Neural crest cell (in vitro differentiated cells): ENCODE measurements at places on chromosomes 16 and 17.
A peak's percentile ranks its signal among the peaks of the same experiment; 100 is the strongest.

DNA sequence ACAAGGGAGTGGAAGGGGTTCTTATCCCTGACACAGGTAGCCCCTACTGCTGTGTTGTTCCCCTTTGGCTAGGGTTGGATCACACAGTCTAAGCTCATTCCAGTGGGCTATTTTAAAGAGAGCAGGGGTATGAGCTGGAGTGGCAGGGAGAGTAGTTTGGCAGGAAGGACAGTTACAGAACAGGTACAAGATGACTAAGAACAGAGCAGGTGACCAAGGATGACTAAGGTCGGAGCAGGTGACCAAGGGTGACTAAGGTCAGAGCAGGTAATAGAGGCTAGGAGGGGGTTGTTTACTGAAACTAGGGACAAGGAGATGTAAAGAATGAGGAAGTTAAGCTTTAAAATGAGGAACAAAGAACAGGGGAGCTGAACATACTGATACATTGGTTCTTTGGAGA is 58.8 kb downstream of the UTP18 start:
- no peak for DNase-seq

GRCh38 chr17:43515656-43516055 is 30.5 kb downstream of the ETV4 start:
- no peak for DNase-seq

DNA sequence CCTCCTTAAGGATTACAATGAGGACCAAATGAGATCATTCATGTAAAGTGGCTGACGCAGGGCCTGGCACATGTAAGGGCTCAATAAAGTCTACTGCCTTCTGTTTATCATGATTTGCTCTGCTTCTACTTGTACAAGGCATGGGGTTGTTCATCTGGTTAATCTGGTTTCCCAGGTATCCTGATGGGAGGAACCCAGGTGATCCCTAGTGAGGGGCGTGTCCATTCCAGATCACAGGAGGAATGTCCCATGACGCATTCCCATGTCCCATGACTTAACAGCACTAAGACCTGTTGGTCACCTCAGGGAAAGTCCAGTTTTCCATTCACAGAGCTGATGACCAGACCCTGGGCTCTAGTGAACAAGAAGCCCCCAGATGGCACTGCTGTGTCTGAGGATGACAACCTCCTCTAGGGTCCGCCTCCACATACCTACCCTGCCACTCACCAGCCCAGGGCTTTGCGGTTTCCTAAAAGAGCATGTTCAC is 11.5 kb upstream of the TPPP3 start:
- DNase-seq, result no peak

- no peak for DNase-seq
Measured at GRCh38 chr17:72158895-72159885, 38.4 kb downstream of the SOX9 start.

GRCh38 chr17:49316889-49317675 is 45.0 kb downstream of the ZNF652 start:
- no peak for DNase-seq

- DNase-seq, result no peak
Measured at GRCh38 chr16:58123896-58124600, 5.1 kb downstream of the CFAP20 start.

DNA sequence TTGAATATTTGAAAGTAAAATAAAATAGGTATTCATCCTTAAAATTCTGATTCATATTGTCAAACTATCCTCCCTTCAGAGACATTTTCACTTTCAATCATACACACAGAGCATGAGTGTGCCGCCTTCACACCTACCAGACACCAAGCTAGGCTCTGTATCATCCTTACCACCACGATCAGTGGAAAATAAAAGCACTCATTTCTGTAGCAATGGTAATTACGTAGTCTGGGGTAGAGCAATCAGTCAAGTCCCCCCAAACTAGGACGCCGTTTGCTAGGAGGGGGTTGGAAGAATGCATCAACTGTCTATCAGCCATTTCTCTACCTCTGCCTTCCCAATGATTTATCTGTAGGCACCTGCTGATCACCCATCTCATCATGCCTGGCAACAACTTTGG is 84.6 kb upstream of the GRIN2A start:
- no peak for DNase-seq

DNA sequence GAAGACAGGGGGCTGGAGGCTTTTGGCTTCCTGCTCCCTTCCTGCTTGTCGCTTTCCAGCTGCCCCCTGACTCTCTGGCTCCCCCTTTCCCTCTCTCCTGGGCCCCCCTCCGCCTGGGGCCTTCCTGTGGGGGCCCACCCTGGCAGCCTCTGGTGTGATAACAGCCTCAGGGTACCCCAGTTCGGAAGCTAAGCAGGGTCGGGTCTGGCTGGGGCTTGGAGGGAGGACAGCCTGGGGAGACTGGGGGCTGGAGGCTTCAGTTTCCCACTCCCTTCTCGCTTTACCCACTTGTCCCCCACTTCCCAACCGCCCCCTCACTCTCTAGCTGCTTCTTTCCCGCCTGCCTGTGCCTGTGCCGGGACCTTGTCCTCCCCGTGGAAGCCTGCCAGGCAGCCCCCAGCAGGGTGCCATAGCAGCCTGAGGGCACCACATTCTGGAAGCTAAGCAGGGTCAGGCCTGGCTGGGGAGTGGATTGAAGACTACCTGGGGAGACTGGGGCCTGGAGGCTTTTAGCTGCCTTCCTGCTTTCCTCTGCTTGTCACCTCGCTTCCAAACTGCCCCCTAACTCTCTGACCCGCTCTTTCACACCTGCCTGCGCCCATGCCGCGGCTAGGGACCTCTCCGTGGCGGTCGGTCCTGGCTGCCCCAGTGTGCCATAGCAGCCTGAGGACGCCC is 2275.5 kb downstream of the TP53TG3F start:
- DNase-seq, result no peak

DNA sequence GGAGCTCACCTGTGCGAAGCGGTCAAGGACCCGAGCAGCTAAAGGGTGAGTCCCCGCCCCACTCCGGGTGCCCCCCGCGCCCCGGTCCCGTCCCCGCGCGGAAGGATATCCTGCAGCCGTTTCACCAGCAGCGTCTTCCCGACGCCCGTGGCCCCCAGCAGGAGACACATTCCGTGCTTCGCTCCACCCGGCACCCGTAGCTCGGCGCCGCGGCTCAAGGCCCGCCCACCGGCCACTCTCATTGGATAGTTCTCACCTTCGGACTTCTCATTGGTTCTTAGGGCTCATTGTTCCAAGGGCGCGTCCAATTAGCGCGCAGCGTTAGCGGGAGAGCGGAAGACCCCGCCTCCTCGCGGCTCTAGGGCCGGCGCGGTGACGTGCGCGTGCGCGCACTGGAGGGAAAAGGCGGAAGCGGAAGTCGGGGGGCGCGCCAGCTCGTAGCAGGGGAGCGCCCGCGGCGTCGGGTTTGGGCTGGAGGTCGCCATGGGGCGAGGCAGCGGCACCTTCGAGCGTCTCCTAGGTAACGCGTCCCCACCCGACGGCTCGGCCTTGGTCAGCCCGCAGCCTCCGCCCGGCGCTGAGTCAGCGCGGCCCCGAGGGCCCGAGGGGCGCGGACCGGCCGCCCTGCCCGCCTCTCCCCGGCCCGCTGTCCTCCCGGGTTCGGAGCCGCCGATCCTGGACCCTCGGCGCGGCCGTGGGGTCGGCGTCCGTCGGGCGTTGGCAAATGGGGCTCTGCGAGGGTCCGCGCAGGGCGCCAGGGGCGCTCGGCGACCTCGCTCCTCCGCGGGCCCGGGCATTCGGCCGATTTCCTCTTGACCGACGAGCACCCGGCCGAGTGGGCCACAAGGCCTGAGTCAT is at the start of the genes ARL16 and HGS:
Gene ARL16 (minus strand): TSS at position 214 of the 858 bp plus-strand sequence. CDS start 44 bp downstream, at position 170.
Gene HGS (plus strand): TSS at position 428 of the 858 bp plus-strand sequence. CDS start 56 bp downstream, at position 484.
- DNase-seq, result peak; percentile 98

- DNase-seq, result no peak
Measured at GRCh38 chr16:20026361-20027072, 47.2 kb downstream of the GPR139 start.

GRCh38 chr16:56101480-56101879 is 89.8 kb upstream of the GNAO1 start:
- DNase-seq, result no peak

DNA sequence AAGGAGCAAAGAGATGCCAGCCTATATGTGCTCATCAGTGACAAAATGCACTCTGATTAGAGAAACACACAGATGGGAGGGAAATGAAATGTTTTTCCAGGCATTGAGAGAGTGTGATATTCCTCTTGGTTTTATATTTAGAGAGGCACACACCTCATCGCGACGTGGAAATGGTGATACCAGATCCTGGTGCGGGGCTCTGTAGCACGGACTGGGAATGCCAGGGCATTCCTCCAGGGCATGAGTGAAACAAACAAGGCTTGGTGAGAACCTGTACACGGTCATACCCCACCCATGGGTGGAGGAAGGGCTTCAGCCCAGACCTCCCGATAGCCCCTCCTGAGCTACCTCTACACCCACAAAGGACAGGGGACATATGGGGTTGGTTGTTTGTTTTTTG is 280.2 kb downstream of the C16orf95 start:
- DNase-seq, result no peak

DNA sequence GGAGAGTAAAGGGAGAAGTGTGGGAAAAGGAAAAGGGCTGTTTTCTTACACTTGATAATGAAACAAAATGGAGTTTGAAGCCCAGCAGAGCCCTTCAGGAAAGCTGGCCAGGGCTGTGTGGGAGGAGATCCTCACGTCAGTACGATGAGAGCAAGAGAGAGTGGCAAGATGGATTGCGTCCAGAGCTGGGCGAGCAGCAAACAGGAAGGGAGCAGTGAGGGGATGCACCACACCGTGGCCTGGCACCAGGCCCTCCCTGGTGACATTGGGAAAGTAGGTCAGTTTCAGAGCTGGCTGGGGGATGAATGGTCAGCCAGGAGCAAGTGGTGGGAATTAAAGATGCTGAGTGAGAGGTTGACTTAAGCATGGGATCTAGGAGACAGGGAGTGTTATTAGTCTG is 273.6 kb downstream of the GRIN2A start:
- DNase-seq, result no peak

- no peak for DNase-seq
Measured at GRCh38 chr16:88862968-88863367, 3.5 kb downstream of the PABPN1L start.

DNA sequence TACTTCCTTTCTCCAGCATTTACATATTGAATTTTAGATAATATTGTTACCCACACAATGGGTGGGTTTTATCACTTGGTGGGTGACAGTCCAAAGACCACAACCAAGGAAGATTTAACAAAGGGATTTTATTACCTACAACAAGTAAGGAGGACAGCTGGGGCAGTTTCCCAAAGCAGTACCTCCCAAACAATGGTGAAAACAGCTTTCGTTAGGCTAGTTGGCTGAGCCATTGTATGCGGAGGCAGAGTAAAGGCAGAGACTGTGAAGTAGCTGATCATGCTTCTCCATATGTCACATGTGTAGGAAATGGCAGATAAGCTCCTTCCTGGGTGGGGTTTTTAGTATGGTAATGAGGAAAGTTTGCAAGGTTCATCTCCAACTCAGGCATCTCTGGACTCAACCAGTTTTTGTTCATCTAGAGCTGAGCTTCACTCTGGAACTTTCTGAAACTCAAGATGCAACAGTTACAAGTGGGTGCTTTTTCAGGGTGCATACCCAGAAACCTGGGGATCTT is 104.3 kb upstream of the PSMD7 start:
- no peak for DNase-seq

DNA sequence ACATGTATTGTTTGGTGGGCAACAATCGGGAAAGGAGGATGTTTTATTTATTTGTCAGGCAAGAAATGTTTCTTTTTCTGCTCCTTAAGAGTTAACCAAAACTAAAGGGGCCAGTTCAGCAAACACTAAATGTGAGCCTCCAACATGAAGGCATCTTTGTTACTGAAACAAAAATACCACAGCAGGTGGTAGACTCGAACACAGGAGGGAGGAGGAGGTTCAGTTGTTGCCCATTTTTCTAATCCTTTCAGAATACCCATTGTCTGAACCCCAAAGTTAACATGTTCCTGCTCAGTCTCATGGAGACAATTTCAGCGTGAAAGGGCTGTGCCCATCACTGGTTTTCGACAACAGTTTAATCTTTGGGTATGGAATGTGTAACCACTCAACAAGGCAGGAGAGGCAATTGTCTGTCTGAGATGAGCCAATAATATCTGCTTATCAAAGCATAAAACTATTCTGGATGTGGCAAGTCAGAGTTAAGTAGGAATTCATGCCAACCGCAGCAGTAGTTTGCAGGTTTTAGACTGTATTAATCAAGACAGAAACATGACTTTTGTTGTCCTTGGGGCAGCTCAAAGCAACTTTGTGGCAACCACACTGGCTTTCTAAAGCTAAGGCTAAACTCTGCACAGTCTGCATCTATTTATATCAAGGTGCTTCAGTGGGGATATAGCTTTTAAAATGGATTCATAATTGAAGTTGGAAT is 211.7 kb downstream of the FTO start:
- DNase-seq, result no peak

- no peak for DNase-seq
Measured at GRCh38 chr16:80280557-80280956, 260.2 kb upstream of the DYNLRB2 start.
